Stimulated activated CD4-positive, alpha-beta T cell treated with anti-CD3 and anti-CD28 coated beads, TNF-alpha, amount 100 ng/mL, for 48 hours (primary cell): ENCODE measurements at places on chromosomes 1 and 21.

GRCh38 chr1:219826290-219826689, 102.1 kb downstream of the SLC30A10 start:
- no peak for DNase-seq

GRCh38 chr1:10187026-10187334, 23.4 kb upstream of the KIF1B start:
- no peak for DNase-seq

DNA sequence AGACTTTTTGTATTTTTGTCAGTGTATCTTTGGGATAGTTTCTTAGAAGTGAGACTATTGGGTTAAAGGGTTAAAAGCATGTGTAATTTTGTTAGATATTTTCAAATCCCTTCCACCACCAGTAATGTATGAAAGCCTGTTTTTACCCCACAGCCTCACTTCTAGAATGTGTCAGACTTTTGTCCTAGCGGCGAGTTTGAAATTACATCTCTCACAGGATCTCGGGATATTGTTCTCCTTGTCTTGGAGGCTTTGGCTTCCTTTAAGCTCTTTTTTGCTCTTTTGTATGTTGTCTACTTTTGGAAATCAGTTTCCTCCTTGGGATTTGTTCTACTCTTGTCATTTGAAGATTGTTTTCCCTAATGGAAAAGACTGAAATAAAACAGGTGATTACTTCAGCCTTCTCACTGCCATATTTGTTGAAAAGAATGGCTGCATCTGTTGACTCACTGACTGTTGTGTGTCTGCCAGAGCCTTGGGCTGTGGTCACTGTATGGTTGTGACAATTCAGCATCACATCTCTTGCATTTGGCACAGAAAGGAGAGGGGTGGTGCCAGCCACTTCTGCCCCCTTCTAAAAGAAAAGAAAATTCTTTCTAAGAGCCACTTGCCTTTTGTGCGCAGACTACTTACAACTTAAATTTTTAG, 22.6 kb downstream of the ST3GAL3 start:
- no peak for DNase-seq

GRCh38 chr1:187654635-187655034, 825.9 kb downstream of the PLA2G4A start:
- DNase-seq: no peak

DNA sequence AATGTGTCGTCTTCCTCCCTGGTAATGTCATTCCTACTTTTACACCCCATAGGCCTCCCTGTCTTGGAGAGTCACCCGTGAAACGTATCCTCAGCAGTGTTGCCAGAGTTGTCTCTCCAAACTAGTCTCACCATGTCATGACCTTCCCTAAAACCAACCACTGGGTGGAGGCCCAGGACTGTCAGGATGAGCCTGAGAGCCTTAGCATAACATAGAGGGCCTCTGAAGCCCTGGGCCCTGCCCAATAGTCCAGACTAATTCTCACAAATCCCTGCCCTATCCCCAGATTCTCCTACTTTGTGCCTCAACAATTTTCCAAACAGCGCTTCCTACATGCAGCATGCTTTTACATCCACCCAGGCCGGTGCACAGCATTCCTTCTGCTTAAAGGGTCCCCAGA, 29.3 kb upstream of the HSD3B1 start:
- DNase-seq: no peak

GRCh38 chr1:190809312-190809711, 331.6 kb upstream of the BRINP3 start:
- no peak for DNase-seq

DNA sequence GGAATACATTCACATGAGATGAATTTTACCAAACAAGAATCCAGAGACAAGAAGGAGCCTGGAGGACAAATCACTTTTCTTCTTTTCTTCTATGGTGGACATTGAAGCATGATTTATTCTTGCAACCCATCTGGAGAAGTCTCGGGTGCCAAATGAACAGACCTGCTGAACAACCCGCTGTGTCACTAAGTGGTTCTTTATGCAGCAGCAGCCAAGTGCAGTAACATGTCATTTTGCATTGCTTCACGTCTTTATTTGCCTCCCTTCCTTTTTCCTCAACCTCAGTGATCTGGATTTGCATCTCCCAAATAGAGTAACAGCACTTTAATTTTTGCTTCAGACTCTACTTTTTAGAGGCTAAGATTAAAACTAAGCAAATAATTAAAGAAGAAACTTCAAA, 50.0 kb upstream of the TENT5C start:
- DNase-seq: no peak

DNA sequence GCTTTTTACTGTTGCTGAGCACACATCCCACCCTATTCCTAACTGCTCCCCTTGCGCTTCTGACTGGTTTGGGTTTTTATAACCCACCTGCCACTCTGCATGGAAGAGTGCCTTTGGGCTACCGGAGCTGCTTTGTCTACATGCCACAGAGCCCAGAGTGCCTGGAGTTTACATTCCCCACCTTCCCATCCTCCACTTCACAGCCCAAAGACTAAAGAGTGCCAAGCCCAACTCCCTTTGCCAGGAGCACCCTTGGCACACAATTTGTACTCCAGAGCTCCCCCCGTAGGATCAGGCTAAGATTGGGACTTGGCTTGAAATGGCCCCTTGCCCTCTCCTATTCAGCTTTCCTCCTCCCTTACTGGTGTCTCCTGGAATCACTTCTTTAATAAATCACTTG, 63.3 kb downstream of the LHX9 start:
- DNase-seq: no peak

DNA sequence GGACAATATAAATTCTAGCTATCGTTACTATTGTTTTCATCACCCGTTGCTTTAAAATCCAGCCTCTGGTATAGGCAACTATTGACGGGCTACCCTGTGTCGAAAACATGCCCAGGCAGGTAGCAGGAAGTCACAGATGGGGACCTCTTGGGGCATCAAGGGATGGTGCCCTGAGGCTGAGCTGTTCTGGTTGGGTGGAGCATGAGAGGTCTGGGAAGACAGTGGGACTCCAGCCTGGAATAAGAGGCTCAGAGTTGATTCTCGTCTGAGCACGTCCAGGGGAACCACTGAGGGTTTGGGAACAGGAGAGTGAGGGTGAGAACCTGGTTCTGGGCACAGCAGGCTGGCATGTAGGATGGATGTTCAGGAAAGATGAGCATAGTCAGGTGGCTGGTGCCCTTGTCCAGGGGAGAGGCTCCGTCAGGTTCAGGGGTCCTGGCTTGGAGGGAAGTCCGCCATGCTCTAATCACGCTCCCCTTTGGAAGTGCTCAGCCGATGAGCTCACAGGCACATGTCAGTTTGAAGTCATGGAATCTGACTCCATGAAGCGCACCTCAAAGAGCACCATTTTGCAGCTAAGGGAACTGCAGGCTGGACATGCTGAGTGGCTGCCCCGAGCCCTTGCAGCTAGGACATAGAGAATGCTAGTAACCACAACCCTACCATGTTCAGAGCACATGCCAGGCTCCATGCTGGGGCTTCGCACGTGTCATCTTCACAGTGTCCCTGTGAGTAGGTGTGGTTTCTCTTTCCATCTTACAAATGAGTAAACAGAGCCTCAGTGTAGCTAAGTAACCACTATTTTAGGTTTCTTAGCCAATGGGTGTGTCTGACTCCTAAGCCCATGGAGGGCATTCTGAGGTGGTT, 21.0 kb downstream of the PCSK9 start:
- no peak for DNase-seq

DNA sequence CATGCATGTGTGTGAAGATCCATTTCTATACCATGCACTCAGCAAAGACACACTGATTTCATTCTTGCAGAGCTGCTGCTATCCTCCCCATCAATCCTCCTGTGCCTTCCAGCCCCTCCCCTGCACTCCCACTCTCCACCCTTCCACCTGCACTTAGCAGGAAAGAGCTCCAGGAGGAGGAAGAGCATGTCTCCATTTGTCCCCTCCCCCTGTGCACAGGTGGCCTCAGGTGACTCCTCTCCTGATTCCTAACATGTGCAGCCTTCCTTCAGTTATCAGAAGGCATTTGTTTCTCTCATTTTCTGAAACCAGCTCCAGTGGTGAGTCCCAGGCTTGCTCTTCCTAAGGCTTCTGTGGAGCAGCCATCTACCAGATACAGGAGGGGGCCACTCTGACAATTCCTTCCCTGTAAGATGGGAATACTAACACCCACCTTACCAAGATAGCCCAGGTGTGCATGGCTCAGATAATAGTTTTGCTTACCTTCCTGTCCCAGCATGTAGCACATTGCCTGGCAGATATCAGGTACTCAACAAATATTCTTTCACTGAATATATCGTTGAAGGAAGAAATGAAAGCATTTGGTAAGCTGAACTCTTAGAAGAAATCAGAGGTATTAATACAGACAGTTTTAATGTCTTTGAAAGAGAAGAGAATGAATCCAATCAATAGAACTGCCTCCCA, 21.9 kb upstream of the FAM3B start:
- no peak for DNase-seq

GRCh38 chr1:206887701-206888100, 9.5 kb upstream of the IL24 start:
- no peak for DNase-seq

- DNase-seq: no peak
These were observed 23.2 kb downstream of the TRIT1 start for GRCh38 chr1:39859859-39860812.

GRCh38 chr1:66083003-66083402, 290.3 kb downstream of the PDE4B start:
- DNase-seq: no peak

DNA sequence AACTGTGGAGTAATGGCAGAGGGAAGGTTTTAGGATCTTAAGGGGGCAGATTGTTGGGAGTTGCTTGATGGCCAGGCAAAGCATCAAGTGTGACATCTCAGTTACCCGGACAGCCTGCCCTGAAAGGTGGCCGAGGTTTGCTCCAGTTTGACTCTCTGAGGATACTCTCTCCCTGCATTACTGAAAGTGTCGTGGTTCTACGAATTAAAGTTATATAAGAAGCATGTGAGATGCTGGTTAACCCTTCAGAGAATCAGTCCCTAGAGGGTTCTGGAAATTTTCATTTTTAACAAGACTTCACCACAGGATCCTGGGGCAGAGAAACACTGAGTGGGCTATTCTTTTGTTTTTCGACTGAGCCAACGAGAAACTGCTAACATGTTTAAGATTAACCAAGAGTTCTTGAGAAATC, 689 bp upstream of the ZNF644 start:
- no peak for DNase-seq

- DNase-seq: no peak
These were observed 149.9 kb downstream of the MRPL39 start for GRCh38 chr21:25457411-25457810.

GRCh38 chr21:45283611-45284455, 3.9 kb downstream of the POFUT2 start:
- no peak for DNase-seq

DNA sequence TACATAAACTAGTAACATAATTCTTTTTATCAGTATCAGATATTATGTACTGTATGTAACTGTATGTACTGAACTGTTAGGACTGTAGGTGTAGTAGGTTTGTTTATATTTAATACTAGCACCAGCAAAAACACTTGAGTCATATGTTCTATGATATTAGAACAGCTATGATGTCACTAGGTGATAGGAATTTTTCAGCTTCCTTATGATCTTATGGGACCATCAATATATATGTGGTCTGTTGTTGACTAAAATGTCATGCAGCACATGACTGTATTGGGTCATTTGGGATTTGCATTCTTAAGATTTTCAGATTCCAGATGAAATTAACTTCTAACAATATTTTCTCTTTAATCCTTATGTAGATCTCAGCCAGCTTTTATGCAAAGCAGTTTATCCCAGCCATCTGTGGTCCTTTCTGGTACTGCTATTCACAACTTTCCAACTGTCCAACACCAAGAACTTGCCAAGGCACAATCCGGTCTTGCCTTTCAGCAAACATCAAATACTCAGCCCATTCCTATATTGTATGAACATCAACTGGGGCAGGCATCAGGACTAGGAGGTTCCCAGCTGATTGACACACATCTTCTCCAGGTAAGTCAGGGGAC, 38.3 kb upstream of the MYOCOS start:
- DNase-seq: no peak

DNA sequence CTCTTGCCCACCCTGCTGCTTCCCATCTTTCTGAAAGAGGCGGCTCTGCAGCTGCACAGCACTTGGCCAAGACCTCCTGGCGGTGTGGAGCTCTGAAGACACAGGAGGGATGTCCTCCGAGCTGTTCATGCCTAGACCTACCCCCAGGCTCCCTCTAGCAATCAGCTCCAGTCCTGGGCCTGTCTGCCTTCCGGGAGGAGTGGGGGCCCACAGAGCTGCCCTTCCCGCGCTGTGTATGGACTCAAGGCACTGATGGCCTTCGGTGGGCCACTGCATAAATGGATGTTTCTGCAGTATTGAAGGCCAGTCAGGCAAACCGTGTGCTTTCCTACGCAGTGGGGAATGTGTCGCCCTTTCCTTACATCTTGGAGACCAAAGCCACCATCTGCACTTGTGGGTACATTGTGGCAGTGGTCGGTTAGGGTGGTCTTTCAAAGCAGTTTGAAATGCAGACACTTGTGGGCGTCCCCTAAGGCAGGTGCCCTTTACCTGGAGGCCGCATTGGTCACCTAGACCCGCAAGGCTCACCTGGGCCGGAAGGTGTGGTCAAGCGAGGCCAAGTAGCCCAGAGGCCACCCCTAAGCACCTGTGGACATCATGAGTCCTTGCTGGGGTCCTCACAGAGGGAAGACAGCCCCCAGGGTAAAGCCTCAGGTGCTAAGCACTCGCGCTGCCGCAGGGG, 912 bp upstream of the PKNOX1 start:
- DNase-seq: no peak

DNA sequence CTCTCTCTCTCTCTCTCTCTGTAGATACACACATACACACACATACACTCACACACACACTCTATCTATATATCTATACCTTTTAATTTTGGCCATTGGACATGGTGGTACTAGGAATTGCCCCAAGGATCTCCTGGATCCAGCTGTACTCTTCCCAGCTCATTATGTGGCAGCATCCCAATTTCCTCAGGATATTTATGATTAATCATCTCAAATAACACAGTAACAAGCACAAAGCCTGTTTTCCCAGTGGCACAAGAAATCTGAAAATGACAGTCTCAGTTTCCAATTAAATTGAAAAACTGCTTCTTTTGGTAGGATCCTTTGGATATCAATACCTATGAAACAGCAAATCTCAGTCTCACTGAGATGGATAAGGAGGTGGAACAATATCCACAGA, 27.6 kb downstream of the S100A10 start:
- DNase-seq: no peak

DNA sequence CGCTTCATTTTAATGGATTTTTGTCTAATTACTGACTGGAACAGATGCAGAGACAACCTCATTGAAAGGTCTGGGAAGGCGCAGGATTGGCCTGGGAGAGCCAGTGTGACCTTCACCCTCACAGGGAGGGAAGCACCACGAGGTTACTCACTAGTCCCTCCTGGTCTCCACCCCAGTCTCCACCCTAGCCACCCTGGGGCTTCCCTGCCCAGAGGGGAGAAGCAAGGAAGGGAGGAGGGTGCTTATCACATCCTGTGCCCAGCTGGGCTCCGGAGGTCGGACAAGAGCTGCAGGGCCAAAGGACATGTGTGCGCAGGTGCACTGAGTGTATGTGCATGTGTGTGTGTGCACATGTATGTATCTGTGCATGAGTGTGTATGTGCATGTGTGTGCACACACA, 220.1 kb upstream of the VAMP3 start:
- no peak for DNase-seq
